Central memory CD8-positive, alpha-beta T cell (primary cell): ENCODE measurements at places on chromosomes 5 and 9.

DNA sequence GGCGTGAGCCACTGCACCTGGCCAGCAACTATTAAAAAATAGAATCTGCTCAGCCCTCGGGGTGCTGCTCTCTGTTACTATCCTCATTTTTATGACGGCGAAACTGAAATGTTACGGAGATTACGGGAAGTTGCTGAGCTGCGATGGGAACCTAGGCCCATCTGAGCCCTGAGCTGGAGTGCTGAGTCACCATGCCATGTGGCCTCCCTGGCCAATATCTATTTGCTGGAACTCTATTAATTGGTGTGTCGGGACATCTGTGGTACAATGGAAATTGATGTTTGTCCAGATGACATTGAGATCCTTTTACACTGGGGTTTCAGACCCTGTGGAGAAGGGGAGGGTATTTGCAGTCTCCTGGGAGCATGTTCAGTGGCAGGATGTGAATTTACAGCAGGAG lies 8.1 kb downstream of the PRDM12 start:
- DNase-seq = no peak

GRCh38 chr9:119588874-119589744 lies 219.9 kb upstream of the BRINP1 start:
- DNase-seq = no peak

DNA sequence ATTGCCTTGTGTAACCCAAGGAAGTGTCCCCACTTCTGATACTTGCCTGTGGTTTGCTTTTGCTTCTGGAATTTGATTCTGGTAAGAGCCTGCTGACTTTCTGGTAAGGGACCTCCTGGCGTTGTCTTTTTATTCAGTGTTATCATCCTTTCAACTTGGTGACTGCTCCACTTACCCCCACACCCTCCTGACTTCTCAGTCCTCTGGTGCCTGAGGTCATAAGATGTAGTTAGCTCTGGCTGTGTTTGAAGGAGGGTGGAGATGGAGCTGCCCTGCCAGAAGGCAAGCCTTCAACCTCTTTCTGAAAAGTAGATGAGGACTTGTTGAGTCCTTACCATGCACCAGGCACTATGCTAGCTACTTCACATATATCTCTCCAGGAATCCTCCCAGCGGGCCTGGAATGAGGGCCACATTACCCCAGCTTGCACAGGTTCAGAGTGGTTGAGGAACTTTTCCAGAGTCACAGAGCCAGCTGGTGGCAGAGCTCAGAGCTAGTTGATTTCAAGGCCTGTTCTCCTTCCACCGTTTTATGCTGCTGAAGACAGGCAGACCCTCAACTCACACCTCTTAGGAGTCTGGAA lies 45.2 kb upstream of the PITX1 start:
- DNase-seq = no peak

- no peak for DNase-seq
These were observed 9.4 kb upstream of the PRSS3 start for GRCh38 chr9:33785914-33786313.

DNA sequence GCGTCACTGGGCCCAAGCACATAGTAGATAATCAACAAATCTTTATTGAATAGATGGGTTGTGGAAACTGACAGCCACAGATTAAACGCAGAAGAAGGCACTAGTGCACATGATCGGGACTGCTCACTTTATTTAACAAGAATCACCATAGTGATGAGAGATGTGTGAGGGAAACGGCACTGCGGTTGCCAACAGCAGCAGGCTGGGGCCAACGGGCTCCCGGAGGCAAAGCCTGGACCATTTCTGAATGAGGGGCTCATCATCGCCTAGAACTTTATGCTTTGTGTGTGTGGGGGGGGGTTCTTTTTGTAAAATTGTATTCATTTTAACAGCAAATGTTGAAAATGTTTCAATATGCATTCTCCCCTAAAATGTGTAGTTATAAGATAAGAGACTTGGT lies 61.9 kb upstream of the RUFY1 start:
- DNase-seq = no peak

DNA sequence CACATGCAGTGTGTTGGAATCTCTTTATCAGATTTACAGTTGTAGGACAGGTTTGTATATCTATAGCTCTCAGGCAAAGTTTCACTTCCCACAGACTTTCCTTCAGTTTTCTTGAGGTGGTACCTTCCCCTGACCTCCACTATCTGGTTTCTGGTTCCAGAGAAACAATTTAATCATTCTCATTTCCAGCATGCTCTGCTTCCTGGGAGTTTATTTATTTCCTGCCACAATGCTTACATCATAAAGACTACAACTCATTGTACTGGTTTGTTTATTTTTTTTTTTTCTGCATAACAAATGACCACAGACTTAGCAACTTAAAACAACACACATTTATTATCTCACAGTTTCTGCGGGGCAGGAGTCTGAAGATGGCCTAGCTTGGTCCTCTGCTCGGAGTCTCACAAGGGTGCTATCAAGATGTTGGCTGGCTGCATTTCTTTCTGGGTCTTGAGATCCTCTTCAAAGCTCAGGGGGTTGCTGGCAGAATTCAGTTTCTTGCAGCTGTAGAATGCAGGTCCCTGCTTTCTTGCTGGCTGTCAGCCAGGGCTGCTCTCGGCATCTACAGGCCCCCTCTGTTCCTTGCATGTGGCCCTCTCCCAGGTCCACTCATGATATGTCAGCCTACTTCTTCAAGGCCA lies 247.7 kb downstream of the ENC1 start:
- DNase-seq = no peak

GRCh38 chr9:35227284-35227683 lies 65.5 kb downstream of the UNC13B start:
- DNase-seq = no peak

- DNase-seq = no peak
These were observed 2.2 kb downstream of the LRRTM2 start for GRCh38 chr5:138872841-138873465.

GRCh38 chr5:169716287-169716686 lies 79.2 kb downstream of the DOCK2 start:
- DNase-seq = no peak

DNA sequence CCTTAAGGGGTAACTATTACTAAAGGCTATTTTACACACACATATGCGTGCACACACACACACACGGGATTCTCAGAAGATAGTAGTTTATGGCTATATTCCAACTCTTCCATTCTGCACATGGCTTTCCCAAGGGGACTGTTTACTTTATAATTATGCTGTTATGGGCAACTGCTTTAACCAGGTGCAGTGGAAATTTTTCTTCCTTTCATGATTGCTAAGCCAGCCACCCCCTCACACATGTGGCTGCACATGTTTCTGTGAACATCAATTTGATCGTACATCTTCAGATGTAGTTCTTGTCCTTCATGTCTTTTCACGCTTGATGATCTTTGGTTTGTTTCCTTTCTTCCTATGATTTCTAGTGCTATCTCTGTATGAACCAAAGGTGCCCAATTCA lies 37.0 kb downstream of the MRPS30 start:
- DNase-seq = no peak

DNA sequence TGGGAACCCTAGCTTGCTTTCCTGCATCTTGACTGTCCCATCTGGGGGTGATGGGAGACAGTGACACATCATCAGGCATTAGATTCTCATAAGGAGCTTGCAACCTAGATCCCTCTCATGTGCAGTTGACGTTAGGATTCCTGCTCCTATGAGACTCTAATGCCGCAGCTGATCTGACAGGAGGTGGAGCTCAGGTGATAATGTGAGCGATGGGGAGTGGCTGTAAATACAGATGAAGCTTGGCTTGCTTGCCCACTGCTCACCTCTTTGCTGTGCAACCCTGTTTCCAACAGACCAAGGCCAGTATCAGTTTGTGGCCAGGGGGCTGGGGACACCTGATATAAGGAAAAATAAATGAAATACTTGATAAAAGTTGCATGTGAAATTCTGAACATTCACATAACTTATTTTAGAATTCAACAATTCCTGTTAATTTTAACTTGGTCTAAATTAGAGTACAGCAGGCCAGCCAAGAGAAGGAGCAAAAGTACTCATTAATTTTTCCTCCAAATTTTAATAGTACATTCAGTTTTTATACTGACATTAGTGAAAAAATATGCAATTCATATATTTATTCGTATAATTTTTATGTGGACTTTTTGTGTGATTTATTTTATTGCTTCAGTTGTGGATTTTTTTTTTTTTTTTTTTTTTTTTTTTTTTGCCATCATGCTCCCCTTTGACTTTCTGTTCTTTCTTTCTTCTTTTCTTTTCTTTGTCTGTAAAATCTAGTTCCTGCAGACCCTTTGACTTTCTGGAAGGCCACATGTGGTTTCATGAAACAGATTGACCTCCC lies 11.4 kb downstream of the PAM start:
- DNase-seq = no peak

- DNase-seq = no peak
These were observed at the start of gene GFRA3 for GRCh38 chr5:138274189-138274853. Gene GFRA3 (minus strand): TSS chr5:138274621. CDS start chr5:138274424, 197 bp downstream.

- DNase-seq = no peak
These were observed 255.0 kb downstream of the NDUFS4 start for GRCh38 chr5:53815471-53815870.

GRCh38 chr5:36648426-36648825 lies 42.0 kb downstream of the SLC1A3 start:
- no peak for DNase-seq

- DNase-seq = no peak
These were observed 126.0 kb upstream of the ACO1 start for GRCh38 chr9:32258482-32258881.

DNA sequence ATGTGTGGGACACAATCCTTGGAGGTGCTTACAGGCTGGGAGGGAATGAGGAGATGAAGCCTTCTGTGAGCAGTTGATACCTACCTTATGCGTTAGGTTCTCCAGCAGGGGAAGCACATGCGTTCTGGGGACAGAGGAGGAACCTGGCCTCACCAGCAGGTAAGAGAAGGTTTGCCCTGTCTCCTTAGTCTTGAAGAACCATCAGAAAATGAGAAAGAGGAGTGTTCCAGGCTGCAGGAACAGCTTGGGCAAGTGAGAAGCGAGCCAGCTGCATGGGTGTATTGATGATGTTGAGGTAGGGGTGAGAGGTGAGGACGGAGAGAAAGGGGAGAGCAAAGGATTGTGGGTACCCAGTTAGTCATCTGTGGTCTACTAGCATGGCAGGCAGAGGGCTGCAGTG lies 156.9 kb upstream of the MVB12B start:
- peak; percentile 0 for DNase-seq

- DNase-seq = no peak
These were observed 122.9 kb downstream of the PDZD2 start for GRCh38 chr5:31761877-31762276.

- DNase-seq = no peak
These were observed 39.0 kb downstream of the GPR21 start for GRCh38 chr9:123072407-123072995.
